Activated CD8-positive, alpha-beta T cell treated with anti-CD3 and anti-CD28 coated beads, Interleukin-2, amount 10 ng/mL, durations not matched to agents 7 days and 5 days (primary cell): ENCODE measurements at places on chromosomes 5 and 9. TPM values are rescaled to one million over a fixed set of nuclear protein-coding genes. Genes with fewer than 3 reads are reported as not detected.

GRCh38 chr9:6367128-6367890 lies 39.1 kb downstream of the TPD52L3 start:
- H3K27ac ChIP-seq = no peak overlapping the region
- no peaks in the 10 kb centered on the region for H3K4me1 ChIP-seq
- DNase-seq = no peak
- no peaks in the 10 kb centered on the region for H3K27me3 ChIP-seq
- H3K36me3 ChIP-seq = no peaks in the 10 kb centered on the region
- no peak overlapping the region for H3K4me3 ChIP-seq

- no peaks in the 10 kb centered on the region for H3K27me3 ChIP-seq
- H3K27ac ChIP-seq = no peak overlapping the region
- peaks cover 2% of the 10 kb centered on the region for H3K36me3 ChIP-seq
- H3K4me1 ChIP-seq = peaks cover 62% of the 10 kb centered on the region
These were observed 11.3 kb downstream of the KLF9 start for GRCh38 chr9:70403166-70403565.

- no peak overlapping the region for H3K4me3 ChIP-seq
- no peaks in the 10 kb centered on the region for H3K27me3 ChIP-seq
- H3K27ac ChIP-seq = peak overlapping the region; percentile 80
- H3K36me3 ChIP-seq = peaks cover 70% of the 10 kb centered on the region
These were observed 69.1 kb downstream of the STK10 start for GRCh38 chr5:172118891-172119290.

DNA sequence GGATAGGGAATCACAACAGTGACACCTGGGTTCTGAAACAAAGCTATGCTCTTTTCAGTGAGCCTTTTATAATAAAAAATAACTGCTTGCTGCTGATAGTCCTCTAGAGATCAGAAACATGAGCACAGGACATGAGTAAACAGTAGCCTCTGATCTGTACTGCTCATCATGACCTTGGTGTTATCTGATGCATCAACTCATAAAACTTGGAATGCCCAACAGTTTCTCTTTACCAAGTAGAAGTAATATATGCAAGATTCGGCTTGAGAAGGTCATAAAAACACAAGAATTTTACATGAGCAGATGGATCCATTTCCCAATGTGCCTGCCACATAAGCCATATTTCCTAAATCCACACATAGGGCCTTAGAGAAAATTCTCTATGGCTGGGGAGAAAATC lies 318.3 kb upstream of the GRAMD2B start:
- no peaks in the 10 kb centered on the region for H3K36me3 ChIP-seq
- DNase-seq = no peak
- H3K27me3 ChIP-seq = no peaks in the 10 kb centered on the region
- H3K27ac ChIP-seq = no peak overlapping the region

- DNase-seq = no peak
- no peak overlapping the region for H3K27ac ChIP-seq
- no peaks in the 10 kb centered on the region for H3K4me1 ChIP-seq
- H3K36me3 ChIP-seq = no peaks in the 10 kb centered on the region
These were observed 120.1 kb downstream of the ZNF622 start for GRCh38 chr5:16345454-16345853.

DNA sequence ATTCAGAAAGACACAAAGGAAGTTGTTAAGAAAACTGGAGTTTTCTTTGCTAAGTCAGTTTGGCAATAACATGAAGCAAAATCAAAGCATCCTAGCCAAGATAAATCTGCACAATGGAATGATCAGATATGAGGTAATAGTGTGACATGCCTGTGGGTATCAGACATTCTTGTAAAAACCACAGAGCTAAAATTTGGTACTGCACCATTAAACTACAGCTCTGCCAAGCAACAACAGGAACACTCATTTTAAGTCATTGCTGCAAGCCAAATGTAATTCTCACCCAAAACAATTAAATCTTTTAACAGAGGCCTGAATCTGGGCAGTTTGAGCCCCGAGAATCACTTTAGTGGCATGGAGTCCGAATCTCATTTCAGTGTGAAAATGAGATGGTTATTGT lies 96.6 kb downstream of the VCAN start:
- DNase-seq = no peak
- no peak overlapping the region for H3K4me3 ChIP-seq
- peaks cover 13% of the 10 kb centered on the region for H3K27me3 ChIP-seq
- H3K36me3 ChIP-seq = no peaks in the 10 kb centered on the region
- peaks cover 4% of the 10 kb centered on the region for H3K4me1 ChIP-seq

GRCh38 chr9:114100536-114100935 lies 1.4 kb upstream of the KIF12 start:
- no peak for DNase-seq
- H3K27ac ChIP-seq = no peak overlapping the region
- no peaks in the 10 kb centered on the region for H3K36me3 ChIP-seq

DNA sequence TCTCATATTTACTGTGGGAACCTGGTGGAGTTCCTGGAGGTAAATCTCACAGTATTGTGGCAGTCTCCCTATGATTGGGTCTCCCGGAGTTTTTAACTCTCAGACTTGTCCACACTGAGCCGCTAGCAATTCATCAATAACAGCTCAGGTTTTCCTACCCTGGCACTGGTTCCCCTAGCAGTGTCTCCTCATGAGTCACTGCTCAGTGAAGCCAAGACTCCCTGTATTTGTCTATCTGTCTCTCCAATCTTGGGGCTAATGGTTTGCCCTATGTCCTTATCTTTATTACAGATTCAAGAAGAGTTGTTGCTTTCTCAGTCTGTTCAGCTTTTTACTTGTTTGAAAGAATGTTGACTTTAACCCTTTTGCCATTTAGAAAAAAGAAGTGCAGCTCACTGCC lies 176.7 kb upstream of the FGF10 start:
- DNase-seq = no peak
- H3K4me1 ChIP-seq = no peaks in the 10 kb centered on the region
- H3K4me3 ChIP-seq = no peak overlapping the region
- H3K27ac ChIP-seq = no peak overlapping the region
- H3K36me3 ChIP-seq = no peaks in the 10 kb centered on the region

GRCh38 chr9:70829591-70830265 lies 291.7 kb downstream of the TRPM3 start:
- no peaks in the 10 kb centered on the region for H3K27me3 ChIP-seq
- no peak overlapping the region for H3K4me3 ChIP-seq

- H3K36me3 ChIP-seq = peaks cover 81% of the 10 kb centered on the region
- H3K27me3 ChIP-seq = no peaks in the 10 kb centered on the region
- no peak for DNase-seq
- H3K27ac ChIP-seq = peak overlapping the region; percentile 44
These were observed 26.2 kb downstream of the NIPAL4 start for GRCh38 chr5:157486221-157486681.

GRCh38 chr5:154575546-154576428 lies 97.8 kb upstream of the HAND1 start:
- H3K4me3 ChIP-seq = no peak overlapping the region
- DNase-seq = no peak
- no peaks in the 10 kb centered on the region for H3K36me3 ChIP-seq
- no peaks in the 10 kb centered on the region for H3K4me1 ChIP-seq
- H3K27ac ChIP-seq = no peak overlapping the region
- H3K27me3 ChIP-seq = peaks cover 19% of the 10 kb centered on the region

- no peaks in the 10 kb centered on the region for H3K4me1 ChIP-seq
- no peak for DNase-seq
- no peak overlapping the region for H3K4me3 ChIP-seq
- no peak overlapping the region for H3K27ac ChIP-seq
These were observed 127.3 kb downstream of the MACROH2A1 start for GRCh38 chr5:135271533-135272310.

DNA sequence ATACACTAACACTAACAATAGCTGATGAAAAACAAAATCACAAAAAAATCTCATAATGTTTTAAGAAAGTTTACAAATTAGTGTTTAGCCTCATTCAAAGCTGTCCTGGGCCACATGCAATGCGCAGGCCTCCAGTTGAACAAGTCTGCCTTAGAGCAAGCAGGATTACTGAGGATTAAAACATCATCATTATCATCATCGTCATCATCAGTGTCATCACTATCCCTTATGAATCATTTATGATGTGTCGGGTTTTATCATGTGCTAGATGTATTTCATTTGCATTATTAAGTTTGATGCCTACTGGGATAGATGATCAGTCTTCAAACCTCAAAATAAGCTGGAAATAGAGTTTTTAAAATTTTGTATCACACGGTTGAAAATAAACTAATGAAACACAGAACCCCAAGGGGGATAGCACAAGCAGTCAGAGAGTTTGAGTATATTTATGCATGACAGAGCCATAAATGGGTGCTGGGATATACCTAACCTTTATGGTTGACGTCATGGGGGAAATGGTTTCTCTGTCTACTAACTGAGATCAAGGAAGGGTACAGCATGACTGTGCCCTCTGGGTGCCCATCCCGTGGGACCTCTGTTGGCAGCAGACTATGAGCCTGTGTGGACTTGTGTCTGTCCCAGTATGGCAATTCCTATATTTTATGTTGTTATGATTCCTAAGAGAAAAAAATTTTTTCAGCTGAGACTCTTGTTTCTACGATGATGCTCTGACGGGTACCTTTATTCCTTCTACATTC lies 150.3 kb upstream of the ADRA1B start:
- DNase-seq = no peak
- H3K4me3 ChIP-seq = no peak overlapping the region
- H3K27me3 ChIP-seq = peaks cover 28% of the 10 kb centered on the region
- no peak overlapping the region for H3K27ac ChIP-seq

DNA sequence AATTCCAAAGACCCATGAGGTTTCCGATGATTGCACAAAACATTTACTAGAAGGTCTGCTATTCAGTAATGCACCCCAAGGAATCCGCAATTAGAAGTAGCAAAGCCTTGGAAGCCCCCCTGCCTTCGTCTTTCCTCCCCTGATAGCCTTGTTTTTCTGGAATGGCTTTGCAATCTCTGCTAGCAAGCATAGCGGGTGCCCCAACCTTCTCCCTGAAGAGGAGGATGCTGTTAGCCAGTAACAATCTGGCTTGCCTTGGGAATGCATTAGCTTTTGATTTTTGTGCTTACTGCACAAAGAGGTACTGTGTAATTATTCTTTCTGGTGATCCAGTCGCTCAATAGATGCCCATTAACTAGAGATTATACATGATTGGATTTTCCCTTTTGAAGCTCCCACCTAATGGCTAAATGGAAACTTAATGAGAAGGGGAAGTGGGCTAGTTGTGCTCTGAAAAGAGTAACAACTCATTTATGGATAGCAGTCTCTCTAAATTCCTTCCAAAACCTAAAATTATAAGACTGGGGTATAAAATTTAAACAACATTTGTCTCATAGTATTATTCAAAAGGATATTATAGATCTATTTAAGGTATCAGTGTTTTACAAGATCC lies 91.6 kb downstream of the FBXW11 start:
- H3K4me1 ChIP-seq = peaks cover 23% of the 10 kb centered on the region
- H3K36me3 ChIP-seq = peaks cover 2% of the 10 kb centered on the region
- H3K27ac ChIP-seq = no peak overlapping the region
- DNase-seq = no peak
- no peak overlapping the region for H3K4me3 ChIP-seq

GRCh38 chr9:108850293-108850897 lies 5.4 kb downstream of the ACTL7B start:
- H3K27me3 ChIP-seq = no peaks in the 10 kb centered on the region
- H3K36me3 ChIP-seq = no peaks in the 10 kb centered on the region
- no peaks in the 10 kb centered on the region for H3K4me1 ChIP-seq
- no peak overlapping the region for H3K27ac ChIP-seq
- H3K4me3 ChIP-seq = no peak overlapping the region

- no peak overlapping the region for H3K4me3 ChIP-seq
- no peaks in the 10 kb centered on the region for H3K36me3 ChIP-seq
- H3K27me3 ChIP-seq = no peaks in the 10 kb centered on the region
- H3K27ac ChIP-seq = no peak overlapping the region
These were observed 36.1 kb upstream of the JADE2 start for GRCh38 chr5:134489227-134489944.

GRCh38 chr9:96626912-96627311 lies 7.3 kb upstream of the CDC14B start:
- H3K36me3 ChIP-seq = no peaks in the 10 kb centered on the region
- DNase-seq = no peak
- no peak overlapping the region for H3K27ac ChIP-seq
- H3K4me3 ChIP-seq = no peak overlapping the region
- peaks cover 12% of the 10 kb centered on the region for H3K27me3 ChIP-seq
- H3K4me1 ChIP-seq = no peaks in the 10 kb centered on the region

DNA sequence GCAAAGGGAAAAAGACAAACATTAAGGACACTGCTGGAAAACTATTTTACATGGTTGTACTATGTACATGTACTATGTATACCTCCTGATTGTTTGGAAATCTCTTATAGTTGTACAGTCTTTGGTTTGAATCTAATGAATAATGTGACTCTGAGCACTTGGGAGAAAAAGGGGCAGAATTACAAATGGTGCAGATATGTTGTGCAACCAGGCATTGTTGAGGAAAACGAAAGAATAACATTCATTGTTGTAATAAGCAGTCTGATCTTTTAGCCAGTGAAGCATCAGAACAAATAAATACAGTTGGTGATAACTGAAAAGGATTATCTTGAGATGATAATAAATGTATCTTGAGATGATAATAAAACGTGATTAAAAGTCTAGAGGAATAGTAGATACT lies 87.2 kb downstream of the CSNK1G3 start:
- H3K27me3 ChIP-seq = no peaks in the 10 kb centered on the region
- no peak overlapping the region for H3K27ac ChIP-seq
- H3K36me3 ChIP-seq = peaks cover 11% of the 10 kb centered on the region
- H3K4me3 ChIP-seq = no peak overlapping the region
- no peak for DNase-seq

- H3K4me3 ChIP-seq = no peak overlapping the region
- H3K4me1 ChIP-seq = no peaks in the 10 kb centered on the region
These were observed 248.1 kb upstream of the NREP start for GRCh38 chr5:112004867-112005622.

DNA sequence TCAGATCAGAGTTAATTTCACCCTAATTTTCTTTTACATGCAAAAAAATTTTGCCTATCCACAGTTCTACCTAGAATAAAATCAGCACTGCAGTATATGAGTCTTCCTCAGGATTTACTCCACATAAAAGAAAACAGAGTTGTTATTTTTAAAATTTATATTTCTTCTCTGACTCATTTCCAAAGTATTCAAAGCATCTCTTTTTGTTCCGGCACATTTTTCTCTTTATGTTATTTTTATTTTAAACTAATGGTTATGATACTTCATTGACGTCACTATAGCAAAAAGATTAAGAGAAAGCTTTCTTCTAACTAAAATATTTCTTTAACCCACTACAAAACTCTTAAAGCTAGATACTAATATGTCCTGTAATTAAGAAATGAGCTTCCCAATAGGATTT lies 590.4 kb downstream of the PRELID2 start:
- no peaks in the 10 kb centered on the region for H3K4me1 ChIP-seq
- no peaks in the 10 kb centered on the region for H3K27me3 ChIP-seq
- H3K4me3 ChIP-seq = no peak overlapping the region
- H3K36me3 ChIP-seq = no peaks in the 10 kb centered on the region

Gene PHF24
- not detected for total RNA-seq

Gene CENPP
- total RNA-seq = 26.4 TPM

Gene HAUS6
- total RNA-seq = 29.2 TPM

Gene TMEM252
- total RNA-seq = not detected

Gene GKAP1
- 2.4 TPM for total RNA-seq

Gene CACFD1
- total RNA-seq = 2.4 TPM
